ENCODE measurements at places on chromosomes 2 and 18. TPM values are rescaled to one million over a fixed set of nuclear protein-coding genes. Genes with fewer than 3 reads are reported as not detected.

DNA sequence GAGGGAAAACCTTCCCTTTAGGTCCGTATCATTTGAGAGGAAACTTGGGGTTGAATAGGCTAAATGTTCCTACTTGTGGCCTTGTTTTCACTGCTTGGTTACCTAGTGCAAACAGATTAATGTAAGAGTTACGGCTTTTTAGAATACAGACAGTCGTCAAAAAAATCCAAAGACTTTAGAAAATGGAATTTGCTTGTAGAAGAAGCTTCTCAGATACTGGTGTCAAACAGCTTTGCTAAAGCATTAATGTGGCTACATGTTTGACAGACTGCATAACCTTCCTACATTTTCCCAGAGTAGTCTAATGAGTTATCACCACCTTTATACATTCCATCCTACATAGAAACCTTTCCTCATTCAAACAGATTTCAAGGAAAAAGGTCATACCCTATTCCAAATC lies 114.6 kb downstream of the FMNL2 start:
- H3K4me3 ChIP-seq, result no peak overlapping the region
- H3K36me3 ChIP-seq, result no peaks in the 10 kb centered on the region
- H3K4me1 ChIP-seq, result peaks cover 6% of the 10 kb centered on the region
- DNase-seq, result no peak
- H3K27me3 ChIP-seq, result no peaks in the 10 kb centered on the region

DNA sequence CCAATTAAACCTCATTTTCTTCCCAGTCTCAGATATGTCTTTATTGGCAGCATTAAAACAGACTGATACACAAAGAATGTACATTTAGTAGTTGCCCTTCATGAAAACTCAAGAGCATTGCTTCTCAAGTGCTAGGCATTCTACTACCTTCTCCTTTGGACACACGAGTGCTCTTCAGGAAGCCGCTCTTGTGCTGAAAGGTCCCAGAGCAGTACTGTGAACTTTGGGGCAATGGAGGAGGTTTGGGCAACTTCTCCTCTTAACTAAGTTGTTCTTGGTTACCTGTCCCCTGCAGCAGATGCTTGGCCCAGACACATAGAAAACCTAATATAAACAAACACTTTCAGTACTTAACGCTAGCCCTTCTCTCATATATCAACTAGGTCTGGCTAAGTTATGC lies 362.8 kb downstream of the DPP10 start:
- H3K36me3 ChIP-seq, result no peaks in the 10 kb centered on the region
- H3K27ac ChIP-seq, result no peak overlapping the region
- no peaks in the 10 kb centered on the region for H3K4me1 ChIP-seq
- H3K4me3 ChIP-seq, result no peak overlapping the region
- no peaks in the 10 kb centered on the region for H3K27me3 ChIP-seq

DNA sequence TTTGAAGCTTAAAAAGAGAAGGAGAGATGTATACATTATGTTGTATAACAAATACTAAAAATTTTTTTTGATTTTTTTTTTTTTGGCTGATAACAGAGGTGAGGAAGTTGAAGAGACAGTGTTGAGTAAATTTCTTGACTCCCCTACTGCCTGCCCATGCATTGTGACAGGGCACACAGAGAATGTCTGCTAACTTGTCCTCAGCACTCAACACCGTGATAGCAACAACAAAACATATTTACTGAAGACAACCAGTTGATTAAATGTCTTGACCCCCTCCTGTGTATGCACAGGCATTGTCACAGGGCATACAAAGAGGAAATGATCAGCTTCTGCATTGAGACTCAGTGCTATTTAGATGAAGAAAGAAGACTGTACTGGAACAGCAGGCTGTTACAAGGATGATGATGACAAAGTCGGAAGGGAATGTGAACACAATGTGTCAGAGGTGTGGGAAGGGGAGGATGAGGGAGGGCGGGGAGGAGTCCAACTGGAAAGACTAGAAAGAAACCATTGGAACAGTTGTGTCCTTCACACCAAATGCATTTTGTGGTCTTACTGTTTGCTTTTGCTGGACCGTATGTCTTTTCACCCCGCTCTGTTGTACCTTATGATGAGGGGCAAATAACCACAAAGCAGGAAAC lies 89.5 kb downstream of the CERS6 start:
- H3K4me1 ChIP-seq, result peaks cover 7% of the 10 kb centered on the region
- no peak overlapping the region for H3K4me3 ChIP-seq
- no peak overlapping the region for H3K27ac ChIP-seq
- no peaks in the 10 kb centered on the region for H3K27me3 ChIP-seq
- peaks cover 18% of the 10 kb centered on the region for H3K36me3 ChIP-seq
- no peak for DNase-seq

GRCh38 chr2:227818675-227819397 lies 5.2 kb downstream of the CCL20 start:
- no peak for DNase-seq
- no peak overlapping the region for H3K4me3 ChIP-seq
- no peak overlapping the region for H3K27ac ChIP-seq
- no peaks in the 10 kb centered on the region for H3K4me1 ChIP-seq

DNA sequence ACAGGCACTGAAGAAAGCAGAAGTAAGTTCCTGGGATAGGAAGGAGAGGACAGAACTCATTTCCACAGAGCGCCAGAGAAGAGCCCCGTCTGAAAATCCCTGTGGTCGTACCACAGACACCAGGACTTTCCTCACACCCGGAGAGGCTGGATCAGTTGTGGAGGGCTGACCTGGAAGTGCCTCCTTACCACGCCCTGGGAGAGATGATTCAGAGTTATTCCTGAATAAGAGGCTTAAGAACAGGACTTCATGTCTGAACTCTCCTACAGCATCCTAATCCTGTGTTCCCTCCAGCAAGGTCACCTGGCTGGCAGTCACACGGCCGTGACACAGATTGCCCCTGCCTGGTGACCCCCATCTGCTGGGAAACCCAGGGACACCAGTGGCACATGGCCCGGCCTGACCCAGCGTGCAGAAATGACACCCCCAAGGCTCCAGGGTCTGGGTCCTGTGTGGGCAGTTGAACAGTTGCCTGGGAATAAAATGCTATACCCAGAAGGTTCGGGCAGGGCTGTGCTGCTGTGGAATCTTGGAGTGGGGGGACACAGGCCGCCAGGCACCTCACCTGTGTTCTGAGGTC lies 105.9 kb downstream of the PXDN start:
- no peaks in the 10 kb centered on the region for H3K36me3 ChIP-seq
- H3K4me1 ChIP-seq, result no peaks in the 10 kb centered on the region
- H3K27ac ChIP-seq, result no peak overlapping the region
- no peak overlapping the region for H3K4me3 ChIP-seq

- no peak overlapping the region for H3K27ac ChIP-seq
- H3K4me3 ChIP-seq, result no peak overlapping the region
- no peaks in the 10 kb centered on the region for H3K27me3 ChIP-seq
- DNase-seq, result no peak
- H3K36me3 ChIP-seq, result peaks cover 10% of the 10 kb centered on the region
Observed at GRCh38 chr2:157849591-157849990, 26.5 kb downstream of the ACVR1 start.

DNA sequence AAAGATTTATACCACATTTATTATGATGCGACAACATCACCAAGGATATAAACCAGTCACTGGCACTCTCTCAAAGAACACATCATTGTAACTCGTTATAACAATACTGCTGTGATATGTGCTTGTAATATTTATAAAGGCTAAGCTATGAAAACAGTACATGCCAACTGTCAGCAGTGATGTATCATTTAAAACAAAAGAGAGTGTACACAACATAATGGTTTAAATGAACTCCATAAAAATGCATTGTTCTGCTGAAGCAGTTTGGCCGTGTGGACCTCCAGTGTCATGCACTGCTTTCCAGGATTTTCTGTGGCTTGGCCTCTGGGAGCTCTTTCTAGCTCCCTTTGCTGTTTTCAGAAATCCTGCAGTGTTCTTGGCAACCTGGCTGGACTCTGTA lies 215.6 kb downstream of the MTX2 start:
- H3K27ac ChIP-seq, result no peak overlapping the region
- no peak overlapping the region for H3K4me3 ChIP-seq
- H3K27me3 ChIP-seq, result peaks cover 32% of the 10 kb centered on the region
- DNase-seq, result no peak
- no peaks in the 10 kb centered on the region for H3K4me1 ChIP-seq

- no peak overlapping the region for H3K27ac ChIP-seq
- peaks cover 12% of the 10 kb centered on the region for H3K27me3 ChIP-seq
- no peaks in the 10 kb centered on the region for H3K4me1 ChIP-seq
Observed at GRCh38 chr2:240153418-240153817, 13.0 kb upstream of the OTOS start.

GRCh38 chr2:464562-465309 lies 176.8 kb upstream of the ALKAL2 start:
- DNase-seq, result no peak
- peaks cover 16% of the 10 kb centered on the region for H3K27me3 ChIP-seq
- peak overlapping the region; percentile 38 for H3K27ac ChIP-seq
- H3K36me3 ChIP-seq, result no peaks in the 10 kb centered on the region

GRCh38 chr2:145715601-145716000 lies 1195.7 kb upstream of the ZEB2 start:
- no peaks in the 10 kb centered on the region for H3K4me1 ChIP-seq
- no peak overlapping the region for H3K4me3 ChIP-seq
- no peaks in the 10 kb centered on the region for H3K36me3 ChIP-seq
- no peaks in the 10 kb centered on the region for H3K27me3 ChIP-seq
- H3K27ac ChIP-seq, result no peak overlapping the region
- DNase-seq, result no peak

DNA sequence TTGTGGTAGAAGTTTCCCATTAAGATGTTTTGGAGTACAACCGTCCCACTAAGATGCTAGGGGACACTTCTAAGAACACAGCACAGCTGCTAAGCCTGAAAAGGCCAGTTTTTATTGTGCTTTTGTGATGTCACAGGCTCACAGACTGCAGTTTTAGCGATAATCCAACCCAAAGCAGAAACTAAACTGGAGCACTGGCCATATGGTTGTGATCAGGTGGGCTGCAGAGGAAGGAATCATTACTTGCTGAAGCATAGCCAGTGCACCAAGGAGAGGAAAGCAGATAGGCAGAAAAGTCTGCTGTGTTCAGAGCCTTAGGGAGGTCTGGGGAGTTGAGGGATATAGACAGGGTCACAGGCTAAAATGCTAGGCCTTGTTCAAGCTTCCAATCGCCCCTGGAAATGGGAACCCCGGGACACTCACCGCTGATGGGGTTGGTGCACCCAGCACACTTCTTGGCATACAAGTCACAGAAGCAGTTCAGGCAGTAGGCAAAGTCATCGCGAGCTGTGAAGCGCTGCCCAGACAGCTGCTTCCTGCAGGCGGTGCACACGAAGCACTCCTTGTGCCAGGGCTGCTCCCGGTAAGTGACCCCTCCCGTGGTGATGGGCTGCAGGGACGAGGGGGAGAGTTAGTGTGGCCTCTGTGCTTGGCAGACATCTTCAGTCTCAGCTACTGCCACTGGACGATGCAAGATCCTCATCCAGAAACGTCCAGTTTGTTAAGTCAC lies 25.7 kb downstream of the C2orf49 start:
- no peaks in the 10 kb centered on the region for H3K27me3 ChIP-seq
- peaks cover 32% of the 10 kb centered on the region for H3K36me3 ChIP-seq
- no peaks in the 10 kb centered on the region for H3K4me1 ChIP-seq
- H3K27ac ChIP-seq, result no peak overlapping the region
- no peak for DNase-seq
- H3K4me3 ChIP-seq, result no peak overlapping the region

- H3K27ac ChIP-seq, result no peak overlapping the region
- H3K4me1 ChIP-seq, result peaks cover 13% of the 10 kb centered on the region
- no peak overlapping the region for H3K4me3 ChIP-seq
Observed at GRCh38 chr2:195686564-195686963, 29.5 kb downstream of the SLC39A10 start.

GRCh38 chr2:155456222-155456621 lies 757.7 kb downstream of the KCNJ3 start:
- H3K27me3 ChIP-seq, result no peaks in the 10 kb centered on the region
- DNase-seq, result no peak
- H3K27ac ChIP-seq, result no peak overlapping the region
- H3K4me3 ChIP-seq, result no peak overlapping the region
- H3K36me3 ChIP-seq, result no peaks in the 10 kb centered on the region

- H3K36me3 ChIP-seq, result no peaks in the 10 kb centered on the region
- H3K4me1 ChIP-seq, result peaks cover 13% of the 10 kb centered on the region
- no peak overlapping the region for H3K4me3 ChIP-seq
- H3K27ac ChIP-seq, result no peak overlapping the region
- DNase-seq, result no peak
- H3K27me3 ChIP-seq, result no peaks in the 10 kb centered on the region
Observed at GRCh38 chr18:24181806-24182205, 42.9 kb downstream of the CABYR start.

The SIX3 gene
- total RNA-seq, result not detected

The UGT1A4 gene
- total RNA-seq, result not detected
